Kidney glomerular epithelial cell (primary cell): ENCODE measurements at places on chromosomes 1 and 21.

DNA sequence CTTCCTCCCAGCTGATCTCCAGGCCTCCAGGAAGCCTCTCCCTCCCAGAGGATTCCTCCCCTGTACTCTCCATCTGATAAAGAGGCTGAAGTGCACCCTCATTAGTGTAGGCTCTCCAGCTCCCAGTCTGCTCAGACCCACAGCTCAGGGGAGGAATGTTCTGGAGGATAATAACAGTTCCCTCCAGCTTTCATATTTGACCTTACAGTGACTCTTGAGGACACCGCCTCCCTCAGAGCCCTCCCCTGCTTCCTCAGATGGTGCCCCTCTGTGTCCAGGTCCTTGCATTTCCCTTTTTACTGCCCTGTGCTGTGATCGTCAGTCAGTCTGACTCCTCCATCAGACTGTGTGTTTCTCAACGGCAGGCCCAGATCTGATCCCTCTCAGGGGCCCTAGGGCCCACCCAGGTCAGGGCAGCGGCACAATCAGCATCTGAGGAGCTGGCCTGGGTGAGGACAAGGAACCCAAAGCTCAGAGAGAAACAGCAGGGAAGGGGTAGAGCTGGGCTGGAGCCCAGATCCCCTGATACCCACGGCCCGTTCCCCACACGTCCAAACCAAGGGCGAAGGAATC, 1.1 kb upstream of the SHISAL2A start:
- DNase-seq = no peak

- no peak for DNase-seq
These were observed 19.2 kb upstream of the MAGOH start for GRCh38 chr1:53257454-53258081.

GRCh38 chr1:42165511-42166210, 1.1 kb upstream of the GUCA2A start:
- DNase-seq = peak; percentile 36

- no peak for DNase-seq
These were observed 44.1 kb upstream of the CXADR start for GRCh38 chr21:17468698-17469097.

DNA sequence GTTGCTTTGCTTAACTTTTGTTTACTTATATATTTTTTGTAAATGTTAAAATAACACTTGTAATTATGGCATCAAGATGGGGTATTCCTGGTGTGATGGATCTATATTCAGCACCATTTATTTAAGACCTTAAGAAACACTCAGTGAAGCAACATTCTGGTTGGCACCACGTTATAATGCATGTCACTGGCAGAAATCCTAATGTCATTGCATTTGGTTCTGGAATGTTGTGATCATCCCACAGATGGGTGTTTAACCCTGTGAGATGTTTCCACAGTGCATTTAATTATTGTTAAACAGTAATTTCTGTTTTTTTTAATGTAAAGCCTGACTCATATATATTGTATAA, 116.5 kb downstream of the NOS1AP start:
- DNase-seq = no peak

DNA sequence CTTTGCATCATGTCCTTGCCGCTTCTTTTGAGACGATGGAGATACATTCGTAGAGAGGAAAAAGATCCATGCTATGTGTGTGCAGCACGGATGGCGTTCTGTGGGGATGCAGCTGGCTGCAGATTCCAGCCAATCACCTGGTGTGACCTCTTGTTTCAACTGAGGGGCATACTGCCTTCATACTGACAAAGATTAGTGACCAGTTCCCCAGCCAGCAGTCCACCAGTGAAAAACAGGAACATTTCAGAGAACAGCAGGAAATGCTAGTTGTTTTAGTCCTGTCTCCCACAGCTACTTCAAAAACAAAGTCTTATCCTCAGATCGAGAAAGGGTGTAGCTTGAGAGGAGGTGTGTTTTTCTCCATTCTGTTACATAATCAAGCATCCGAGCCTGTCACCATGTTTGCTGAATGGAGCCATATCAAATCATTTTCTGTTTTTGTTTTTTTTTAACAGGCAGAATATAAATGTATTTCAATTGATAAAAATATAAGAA, 255.7 kb upstream of the FMN2 start:
- no peak for DNase-seq

DNA sequence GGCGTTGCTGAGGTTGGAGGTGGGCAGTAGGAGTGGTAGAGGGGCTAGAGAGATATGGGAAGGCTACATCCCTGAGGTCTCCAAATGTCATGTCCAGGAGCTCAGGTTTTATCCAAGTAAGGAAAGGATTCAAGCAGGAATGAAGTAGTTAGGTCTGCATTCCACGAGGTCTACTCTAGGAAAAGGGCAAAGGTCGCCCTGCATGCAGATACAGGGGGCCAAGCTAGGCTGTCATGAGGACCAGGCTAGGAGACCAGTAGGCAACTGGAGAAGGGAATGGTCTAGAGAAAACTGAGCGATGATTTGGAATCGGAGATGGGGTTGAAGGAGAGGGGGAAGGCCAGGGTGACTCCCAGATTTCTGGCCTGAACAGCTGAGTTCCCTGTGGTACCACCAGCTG, 48.7 kb downstream of the IRF2BP2 start:
- no peak for DNase-seq

GRCh38 chr1:231855361-231855760, 228.8 kb downstream of the DISC1 start:
- DNase-seq = no peak

- no peak for DNase-seq
These were observed 185.5 kb downstream of the ZC3H11B start for GRCh38 chr1:219427403-219427802.

GRCh38 chr21:25709684-25710265, 24.9 kb downstream of the ATP5PF start:
- DNase-seq = no peak

GRCh38 chr1:195082183-195082582, 1526.1 kb downstream of the KCNT2 start:
- no peak for DNase-seq

GRCh38 chr1:58573705-58574591, 3.1 kb downstream of the TACSTD2 start:
- DNase-seq = peak; percentile 40

GRCh38 chr1:147611586-147611985, 58.7 kb downstream of the ACP6 start:
- DNase-seq = no peak

- no peak for DNase-seq
These were observed 302.6 kb upstream of the PTBP2 start for GRCh38 chr1:96418969-96419368.

GRCh38 chr1:245834002-245834401, 673.1 kb downstream of the SMYD3 start:
- no peak for DNase-seq

DNA sequence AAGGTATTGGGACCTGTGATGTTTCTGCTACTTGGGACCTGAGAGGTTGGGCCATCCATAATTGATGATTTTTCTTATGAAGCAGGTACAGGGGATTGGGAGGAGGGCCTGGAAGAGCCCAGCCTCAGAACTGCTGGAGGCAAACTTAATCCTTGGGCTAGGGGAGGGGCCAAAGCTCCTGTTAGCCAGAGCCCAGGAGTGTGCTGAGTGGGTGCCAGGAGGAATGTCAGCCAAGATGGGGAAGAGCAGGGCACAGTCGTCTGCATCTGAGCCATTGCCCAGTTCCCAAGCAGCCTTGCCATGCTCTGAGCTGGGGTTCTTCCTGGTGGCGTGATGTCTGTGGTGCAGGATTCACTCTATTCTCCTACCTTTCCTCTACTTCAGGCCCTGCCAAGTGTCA, 5.8 kb downstream of the MAPKAPK2 start:
- DNase-seq = no peak

DNA sequence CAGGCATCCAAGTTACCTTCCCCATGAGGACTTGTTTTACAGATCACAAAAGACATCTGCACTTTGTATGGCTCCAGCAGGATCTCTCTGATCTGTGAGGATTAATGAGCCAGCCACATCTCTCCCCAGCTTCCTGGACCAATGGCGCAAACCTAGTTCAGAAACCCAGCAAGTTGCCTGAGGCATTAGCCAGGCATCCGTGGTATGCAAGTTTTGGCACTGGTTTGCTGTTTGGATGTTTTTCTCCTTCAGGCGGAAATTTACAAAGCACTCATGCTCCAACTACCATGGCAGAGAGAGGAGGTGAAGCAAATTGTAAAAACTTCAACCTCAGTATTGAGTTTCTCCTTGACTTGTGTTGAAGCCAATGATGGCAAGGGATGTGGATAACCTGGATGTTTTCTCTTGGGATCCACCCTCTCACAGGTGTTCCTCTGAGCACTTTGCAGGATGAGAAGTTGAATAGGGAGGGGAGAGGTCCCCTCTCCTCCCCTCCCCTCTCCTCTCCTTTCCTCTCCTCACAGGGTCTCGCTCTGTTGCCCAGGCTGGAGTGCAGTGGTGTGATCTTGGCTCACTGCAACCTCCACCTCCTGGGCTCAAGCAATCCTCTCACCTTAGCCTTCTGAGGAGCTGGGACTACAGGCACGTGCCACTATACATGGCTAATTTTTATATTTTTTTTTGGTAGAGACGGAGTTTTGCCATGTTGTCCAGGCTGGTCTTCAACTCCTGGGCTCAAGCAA, 25.6 kb upstream of the ENO1 start:
- DNase-seq = peak; percentile 90

DNA sequence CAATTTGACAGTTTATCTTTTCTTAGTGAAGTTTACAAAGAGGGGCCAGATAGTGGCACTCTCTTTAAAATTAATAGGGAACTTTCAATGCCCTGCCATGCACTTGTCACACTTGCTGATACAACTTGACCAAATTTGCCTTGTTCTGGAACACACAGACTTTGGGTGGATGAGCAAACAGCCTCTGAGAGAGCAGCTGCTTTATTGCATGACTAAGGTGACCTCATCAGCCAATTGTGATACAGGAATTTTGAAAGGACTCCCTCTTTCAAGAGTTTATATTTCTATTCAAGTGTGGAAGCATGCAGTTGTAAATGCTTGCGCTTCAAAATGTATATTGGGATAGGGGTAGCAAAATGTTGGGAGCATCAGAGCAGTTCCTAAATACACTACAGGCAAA, 2.1 kb upstream of the RGS1 start:
- peak; percentile 27 for DNase-seq

- no peak for DNase-seq
These were observed 96.1 kb downstream of the IER5 start for GRCh38 chr1:181184621-181185020.

GRCh38 chr1:145922266-145922665, 3.7 kb upstream of the PEX11B start:
- DNase-seq = no peak

DNA sequence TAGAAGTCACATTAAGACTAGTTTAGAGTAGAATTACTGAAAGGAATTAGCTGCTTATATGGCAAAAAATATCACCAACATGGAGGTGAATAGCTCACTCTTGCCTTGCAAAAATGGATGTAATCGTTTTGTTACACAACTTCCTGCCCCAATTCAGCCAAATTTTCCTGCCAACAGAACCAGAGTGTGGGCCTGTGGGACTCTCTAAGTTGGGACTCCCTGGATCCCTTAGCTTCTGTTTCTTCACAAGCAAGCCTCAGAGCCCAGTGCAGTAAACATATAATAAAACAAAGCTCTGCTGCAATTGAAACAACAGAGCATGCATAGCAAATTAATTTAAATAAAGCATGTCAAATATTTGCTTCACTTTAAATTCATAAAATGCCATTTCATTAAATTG, 232.5 kb downstream of the TNR start:
- DNase-seq = no peak

GRCh38 chr1:10585242-10585641, 110.5 kb downstream of the PEX14 start:
- DNase-seq = no peak

GRCh38 chr1:197921235-197922069, 4.3 kb downstream of the LHX9 start:
- DNase-seq = no peak

DNA sequence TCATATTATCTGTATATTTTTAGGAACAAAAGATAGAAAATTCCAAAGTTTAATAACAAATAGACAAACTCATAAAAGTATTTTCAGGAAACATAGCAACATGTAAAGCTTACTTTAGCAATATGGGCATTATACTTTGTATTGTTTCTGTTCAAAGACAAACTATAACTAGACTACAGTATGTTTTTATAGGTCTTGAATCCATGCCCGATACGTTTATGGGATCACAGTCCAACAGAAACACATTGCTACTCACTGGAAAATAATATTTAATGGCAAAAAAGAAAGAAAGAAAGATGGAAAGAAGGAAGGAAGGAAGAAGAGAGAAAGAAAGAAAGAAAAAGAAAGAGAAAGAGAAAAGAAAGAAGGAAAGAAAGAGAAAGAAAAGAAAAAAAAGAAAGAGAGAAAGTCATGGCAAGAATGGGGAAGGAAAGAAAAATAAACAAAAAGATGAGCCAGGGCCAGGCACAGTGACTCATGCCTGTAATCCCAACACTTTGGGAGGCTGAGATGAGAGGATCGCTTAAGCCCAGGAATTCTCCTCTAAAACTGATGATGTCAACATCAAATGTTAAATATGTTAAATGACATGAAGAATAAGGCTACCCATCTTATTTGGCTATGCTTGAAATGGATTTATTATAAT, 32.7 kb downstream of the TM2D1 start:
- peak; percentile 18 for DNase-seq

GRCh38 chr1:217036757-217037156, 313.5 kb upstream of the ESRRG start:
- no peak for DNase-seq

DNA sequence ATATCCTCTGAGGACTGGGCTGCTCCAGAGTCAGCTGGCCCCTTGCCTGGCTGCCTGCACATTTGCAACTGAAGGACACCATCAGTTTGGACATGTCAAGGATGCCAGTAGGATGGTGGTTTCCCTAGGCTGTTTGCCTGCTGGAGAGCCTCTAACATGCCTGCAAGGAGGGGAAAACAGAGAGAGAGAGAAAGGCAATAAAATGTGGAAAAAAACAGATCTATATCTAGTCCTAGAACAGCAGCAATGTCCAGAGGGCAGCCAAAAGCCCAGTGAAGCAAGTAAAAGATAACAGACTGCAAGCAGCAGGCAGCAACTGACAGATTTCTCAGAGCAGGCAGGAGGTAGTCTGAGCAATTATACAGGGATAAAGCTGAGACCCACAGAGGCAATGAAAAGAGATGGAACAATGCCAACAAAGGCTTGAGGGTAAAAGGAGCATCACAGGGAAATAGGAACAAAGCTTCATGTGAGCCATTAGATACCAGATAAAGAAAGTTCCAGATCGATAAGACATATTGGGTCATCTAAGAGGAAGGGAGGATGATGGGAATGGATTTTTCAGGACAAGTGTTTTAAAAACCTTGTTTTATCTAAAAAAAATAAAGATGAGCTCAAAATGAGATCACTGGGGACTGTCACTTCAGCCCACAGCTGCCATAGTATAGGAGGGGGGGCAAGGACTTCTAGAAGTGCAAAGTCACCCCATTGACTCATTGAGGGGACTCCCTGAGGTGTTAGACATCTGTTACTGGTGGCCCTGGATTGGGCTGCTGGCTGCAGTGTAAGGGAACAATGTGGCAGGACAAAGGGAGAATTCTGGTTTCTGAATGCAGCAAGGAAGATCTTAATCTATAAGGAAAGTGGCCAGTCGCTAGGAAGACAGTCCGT, 38.6 kb upstream of the GADD45A start:
- DNase-seq = peak; percentile 70

- no peak for DNase-seq
These were observed 488 bp downstream of the DBT start for GRCh38 chr1:100249155-100249536.

GRCh38 chr1:209674957-209675564, at the start of gene G0S2:
TSS of gene G0S2 (plus strand) at chr1:209675412. CDS start at chr1:209675685, 273 bp downstream.
- DNase-seq = no peak

GRCh38 chr1:174136714-174137113, 22.6 kb upstream of the RABGAP1L start:
- no peak for DNase-seq
